ENCODE measurements at places on chromosomes 2 and 18.

GRCh38 chr2:240238786-240239185 is 98.3 kb upstream of the OTOS start:
- no peak for DNase-seq

- no peak for DNase-seq
Measured at GRCh38 chr2:46392561-46393346, 86.6 kb upstream of the TMEM247 start.

DNA sequence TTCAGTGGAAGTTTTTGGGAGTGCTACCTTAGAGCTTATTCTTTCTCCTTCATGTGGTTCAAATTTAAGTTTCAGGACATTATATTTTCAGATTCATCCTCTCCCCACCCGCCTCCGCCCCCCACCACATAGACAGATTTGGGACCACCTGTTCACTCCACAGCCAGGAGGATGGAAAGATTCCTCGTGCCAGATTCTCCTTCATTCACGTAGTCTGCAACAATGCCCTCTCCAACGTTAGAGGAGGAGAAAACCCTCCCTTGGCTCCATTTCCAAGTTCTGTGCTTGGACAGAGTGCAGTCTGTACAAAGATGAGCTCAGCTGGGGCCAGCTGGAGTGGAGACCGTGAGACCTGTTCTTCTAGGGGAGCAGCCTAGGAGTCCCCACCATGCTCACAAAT is 26.2 kb downstream of the POU3F3 start:
- no peak for DNase-seq

- DNase-seq: no peak
Measured at GRCh38 chr2:95346738-95347671, 49.9 kb downstream of the KCNIP3 start.

- peak; percentile 23 for DNase-seq
Measured at GRCh38 chr2:17752892-17753802, 463 bp downstream of the SMC6 start.

DNA sequence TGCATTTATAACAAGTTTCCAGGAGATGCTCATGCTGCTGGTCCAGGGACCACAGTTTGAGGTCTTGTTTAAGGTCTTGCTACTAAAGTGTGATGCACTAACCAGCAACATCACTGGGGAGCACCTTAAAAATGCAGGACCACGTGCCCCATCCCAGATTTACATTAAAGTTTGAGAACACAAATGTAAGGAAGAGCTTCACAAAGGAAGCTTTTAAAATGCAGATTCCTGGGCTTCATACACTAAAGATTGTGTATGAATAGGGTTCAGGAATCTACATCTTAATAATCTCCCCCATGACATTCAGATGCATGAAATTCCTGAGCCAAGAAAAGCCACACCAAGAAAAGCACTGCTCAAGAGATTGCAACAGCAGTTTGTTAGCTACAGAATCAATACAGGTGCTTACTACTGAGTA is 235.3 kb upstream of the TANK start:
- no peak for DNase-seq

DNA sequence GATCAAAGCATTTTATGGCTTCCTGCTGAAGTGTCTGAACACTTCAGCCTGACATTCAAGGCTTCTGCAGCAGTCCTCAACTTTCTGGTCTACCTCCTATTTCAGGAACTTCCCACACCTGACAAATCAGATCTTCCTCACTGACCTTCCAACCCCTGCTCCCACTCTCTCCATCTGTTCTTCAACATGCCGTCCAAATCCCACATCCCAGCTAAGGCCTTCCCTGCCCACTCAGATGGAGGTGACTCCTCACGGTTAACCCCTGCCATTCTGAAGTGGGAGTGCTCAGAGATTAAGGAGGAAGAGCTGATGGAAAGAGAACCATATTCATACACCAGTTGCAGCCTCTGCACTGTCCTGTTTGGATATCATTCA is 104.8 kb downstream of the POLR1A start:
- DNase-seq: no peak

DNA sequence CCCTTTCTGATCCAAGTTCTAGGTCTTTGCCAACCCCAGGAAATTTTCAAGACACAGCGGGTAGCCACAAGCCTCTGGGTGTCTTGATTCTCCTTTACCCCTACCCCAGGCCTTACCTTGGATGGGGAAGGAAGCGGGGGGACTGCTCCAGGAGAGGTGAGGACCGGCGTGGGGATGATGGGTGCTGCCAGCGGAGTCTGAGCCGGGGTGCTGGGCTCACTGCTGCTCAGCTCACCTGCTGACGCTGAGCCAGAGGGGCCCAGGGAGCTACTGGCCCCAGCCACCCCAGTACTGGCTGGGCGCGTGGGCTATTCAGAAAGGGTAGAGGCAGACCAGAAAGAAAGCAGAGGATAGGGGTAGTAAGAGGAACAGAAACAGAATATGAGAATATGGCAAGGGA is 8.7 kb downstream of the DCTN1 start:
- no peak for DNase-seq

DNA sequence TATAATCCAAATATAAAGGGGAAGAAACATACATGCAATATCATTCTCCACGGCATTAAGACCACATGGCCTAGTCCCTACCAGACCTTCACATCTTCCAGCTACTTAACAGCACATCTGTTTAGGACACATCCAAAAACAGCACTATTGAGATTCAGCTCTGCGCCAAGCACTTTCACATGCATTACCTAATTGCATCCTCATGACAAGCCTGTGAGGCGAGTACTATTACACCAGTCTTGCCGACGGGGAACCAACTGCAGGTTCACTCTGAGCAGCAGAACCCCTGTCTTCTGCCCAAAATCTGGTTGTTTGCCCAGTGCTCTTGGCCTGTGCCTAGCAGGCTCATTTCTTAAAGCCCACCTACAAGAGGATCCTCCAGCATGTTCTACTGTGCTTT is 66.7 kb downstream of the AAK1 start:
- DNase-seq: no peak

GRCh38 chr2:19973466-19973865 is 16.4 kb downstream of the WDR35 start:
- DNase-seq: no peak

GRCh38 chr2:101947374-101947773 is 44.4 kb upstream of the IL1R2 start:
- DNase-seq: no peak

DNA sequence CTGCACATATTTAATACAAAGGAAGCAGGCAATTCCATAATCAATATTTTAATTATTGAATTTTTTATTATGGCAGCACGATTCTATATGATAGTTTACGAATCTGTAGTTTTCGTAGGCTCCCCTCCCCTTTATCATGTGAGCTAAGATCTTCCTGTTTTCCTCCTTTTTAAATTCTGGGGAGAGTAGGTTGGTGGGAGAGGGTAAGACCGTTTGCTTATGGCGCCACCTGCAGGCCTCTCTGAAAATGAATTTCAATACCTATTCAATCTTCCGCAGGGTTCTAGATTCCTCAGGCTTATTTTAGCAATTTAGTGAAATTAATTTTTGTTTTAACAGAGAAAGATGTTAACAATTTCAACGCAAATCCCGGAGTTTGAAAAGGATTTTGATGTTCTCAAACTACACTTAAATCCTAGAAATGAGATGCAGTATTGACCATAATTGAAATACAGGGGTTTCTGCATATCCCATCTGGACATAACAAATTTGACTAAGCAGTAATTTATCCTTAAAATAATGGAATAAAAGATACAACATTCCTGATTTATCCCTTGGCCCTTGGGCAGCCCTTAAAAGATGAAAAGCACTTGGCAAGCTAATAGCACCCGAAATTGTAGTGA is 12.8 kb upstream of the GBX2 start:
- no peak for DNase-seq

- no peak for DNase-seq
Measured at GRCh38 chr2:44330801-44331200, 30.5 kb downstream of the PREPL start.

DNA sequence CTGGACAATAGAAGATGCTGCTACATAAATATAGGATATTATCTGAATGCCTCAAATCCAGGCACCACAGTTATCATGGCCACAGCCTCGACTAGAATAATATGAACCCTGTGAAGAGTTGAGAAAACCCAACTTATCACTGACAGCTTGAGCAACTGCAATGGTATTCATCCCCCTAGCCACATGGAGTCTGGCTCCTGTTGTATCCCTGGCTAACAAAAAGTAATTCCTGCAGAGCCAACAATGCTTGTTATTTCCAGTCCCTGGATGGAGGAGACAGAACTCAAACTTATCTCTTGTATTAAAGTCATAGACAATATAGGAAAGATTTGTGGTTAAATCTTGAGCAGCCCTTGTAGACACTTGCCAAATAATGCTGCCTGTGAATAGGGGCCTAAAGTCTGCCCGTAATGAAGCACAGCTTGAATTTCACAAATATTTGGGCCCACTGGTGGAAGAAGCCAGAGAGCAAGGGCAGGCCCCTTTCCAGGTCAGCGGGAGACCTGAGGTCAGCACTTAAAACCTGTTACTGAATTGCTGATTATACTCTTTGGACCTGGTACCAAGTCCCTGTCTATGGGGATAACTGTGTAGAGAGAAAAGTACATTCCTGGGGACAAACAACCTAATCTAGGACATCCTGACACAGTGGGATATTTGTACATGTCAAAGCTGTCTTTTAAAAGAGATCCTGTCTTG is 28.4 kb upstream of the SUCLG1 start:
- no peak for DNase-seq

- no peak for DNase-seq
Measured at GRCh38 chr2:120863661-120864320, 128.1 kb downstream of the GLI2 start.

- DNase-seq: no peak
Measured at GRCh38 chr2:224802407-224802806, 86.2 kb upstream of the CCDC195 start.

DNA sequence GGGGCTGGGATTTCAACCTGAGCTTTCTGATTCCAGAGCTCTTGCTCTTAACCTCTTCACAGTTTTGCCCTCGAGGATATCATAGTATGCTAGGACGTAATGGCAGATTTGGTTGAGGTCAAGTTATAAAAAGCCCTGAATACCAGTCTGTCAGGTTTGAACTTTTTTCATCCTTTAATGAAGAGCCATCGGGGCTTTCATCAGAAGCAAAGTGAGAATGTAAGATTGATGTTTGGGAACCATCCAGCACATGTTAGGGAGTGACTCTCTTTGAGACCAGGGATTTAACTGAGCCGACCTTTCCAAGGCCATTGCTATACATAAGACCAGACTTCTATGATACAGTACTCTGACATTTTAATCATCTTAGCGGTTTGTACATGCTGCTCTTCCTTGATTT is 142.5 kb downstream of the TTC27 start:
- DNase-seq: no peak

GRCh38 chr2:9648821-9649220 is 18.0 kb upstream of the YWHAQ start:
- no peak for DNase-seq

DNA sequence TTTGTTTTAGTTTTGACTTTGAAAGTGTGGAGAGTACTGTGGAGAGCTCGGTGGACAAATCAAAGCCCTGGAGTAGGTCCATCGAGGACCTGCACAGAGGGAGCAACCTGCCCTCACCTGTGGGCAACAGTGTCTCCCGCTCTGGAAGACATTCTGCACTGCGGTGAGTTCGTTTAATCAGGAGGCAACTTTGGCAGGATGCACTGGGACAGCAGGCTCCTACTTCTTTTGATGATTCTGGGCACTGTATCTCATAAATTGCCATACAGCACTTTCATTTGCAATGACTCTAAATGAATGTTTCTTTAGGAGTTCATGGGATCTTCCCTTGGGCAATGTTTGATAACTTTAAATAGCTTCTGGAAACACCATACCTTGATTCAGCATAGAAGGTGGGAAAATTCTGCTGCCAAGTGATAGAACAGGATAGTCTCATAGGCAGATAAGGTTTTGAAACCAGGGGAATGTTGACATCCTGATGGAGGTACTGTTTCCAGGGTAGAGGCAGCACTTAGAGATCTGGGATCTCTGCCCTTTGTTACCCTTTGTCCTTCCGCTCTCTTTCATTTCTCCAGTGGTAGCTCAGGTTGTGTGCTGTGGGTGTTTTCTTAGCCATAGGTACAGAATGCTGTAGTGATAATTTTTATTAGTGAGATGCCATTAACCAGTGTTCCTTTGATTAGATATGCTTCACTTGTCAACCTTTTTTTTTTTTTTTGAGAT is 156.2 kb downstream of the PRPF40A start:
- DNase-seq: no peak

GRCh38 chr2:240214790-240215675 is 74.6 kb upstream of the OTOS start:
- DNase-seq: no peak

DNA sequence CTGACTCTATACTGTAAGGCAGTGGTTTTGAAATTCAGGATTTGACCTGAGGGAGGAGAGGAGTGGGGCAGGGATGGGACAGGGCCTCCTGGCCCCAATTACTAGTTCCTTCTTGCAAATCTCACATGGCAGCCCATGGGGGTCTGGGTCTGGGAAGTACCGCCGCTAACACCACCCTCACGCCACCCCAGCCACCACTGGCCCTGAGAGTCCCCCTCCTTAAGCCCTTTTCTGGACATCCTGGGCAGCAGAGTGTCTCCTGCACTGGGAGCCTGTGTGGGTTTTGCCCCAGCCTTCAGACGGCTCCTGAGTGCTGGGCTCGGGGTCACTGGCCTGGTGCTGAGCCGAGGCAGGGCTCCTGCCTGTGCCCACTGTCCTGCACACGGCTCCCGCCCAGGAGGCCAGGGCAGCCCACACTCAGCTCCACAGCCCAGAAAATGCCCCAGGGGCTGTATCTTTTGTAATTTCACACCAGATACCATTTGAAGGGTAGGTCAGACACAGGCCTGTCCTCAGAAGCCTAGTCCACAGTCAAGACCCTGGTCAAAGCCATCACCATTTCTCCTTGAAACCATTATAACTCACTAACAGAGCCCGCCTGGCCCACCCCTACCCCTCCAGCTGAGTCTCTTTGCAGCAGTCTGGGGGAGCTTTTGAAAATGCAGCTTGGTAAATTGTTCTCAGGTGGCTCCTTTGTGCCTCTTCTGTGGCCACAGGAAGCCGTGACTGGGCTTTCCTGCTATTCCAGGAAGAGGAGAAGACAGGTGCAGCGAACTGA is 55.1 kb downstream of the CYP27C1 start:
- no peak for DNase-seq

DNA sequence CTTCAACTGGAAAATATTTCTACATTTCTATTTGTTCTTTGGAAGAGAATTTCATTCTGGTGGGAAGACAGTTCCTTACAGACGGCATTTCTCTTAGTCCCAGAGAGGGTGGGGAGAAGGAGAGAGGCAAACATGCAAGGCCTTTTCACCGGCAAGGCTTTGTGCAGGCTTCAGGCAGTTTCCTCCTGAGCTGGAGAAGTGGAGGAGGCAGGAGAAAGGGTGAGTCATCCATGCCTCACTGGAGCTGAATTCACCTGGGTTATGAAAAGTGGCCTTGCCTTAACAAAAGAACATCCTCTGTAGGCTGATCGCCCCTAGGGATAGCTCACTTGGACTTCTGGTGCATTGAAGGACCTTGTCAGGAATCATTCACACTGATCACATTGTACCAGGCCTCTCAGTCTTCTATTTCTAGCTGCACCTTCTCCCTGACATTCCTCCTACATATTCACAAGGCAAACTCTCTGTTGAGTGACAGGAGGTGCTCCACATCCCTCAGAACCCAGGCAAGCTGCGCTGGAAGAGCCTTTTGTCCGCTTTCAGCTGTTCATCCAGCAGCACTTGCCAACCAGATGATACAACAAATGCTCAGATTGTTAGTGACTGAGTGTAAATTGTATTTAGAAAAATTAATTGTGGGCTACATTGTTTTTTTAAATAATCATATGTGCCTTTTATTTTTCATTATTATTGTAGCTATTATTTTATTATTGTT is 796.1 kb downstream of the DCDC2C start:
- no peak for DNase-seq

Data from stimulated activated CD8-positive, alpha-beta memory T cell treated with anti-CD3 and anti-CD28 coated beads, Interleukin-15, amount 100 ng/mL, for 4 hours (primary cell).